ENCODE measurements at places on chromosomes 5 and 9.

- DNase-seq: no peak
Observed at GRCh38 chr5:122421374-122422079, 109.5 kb downstream of the SNCAIP start.

DNA sequence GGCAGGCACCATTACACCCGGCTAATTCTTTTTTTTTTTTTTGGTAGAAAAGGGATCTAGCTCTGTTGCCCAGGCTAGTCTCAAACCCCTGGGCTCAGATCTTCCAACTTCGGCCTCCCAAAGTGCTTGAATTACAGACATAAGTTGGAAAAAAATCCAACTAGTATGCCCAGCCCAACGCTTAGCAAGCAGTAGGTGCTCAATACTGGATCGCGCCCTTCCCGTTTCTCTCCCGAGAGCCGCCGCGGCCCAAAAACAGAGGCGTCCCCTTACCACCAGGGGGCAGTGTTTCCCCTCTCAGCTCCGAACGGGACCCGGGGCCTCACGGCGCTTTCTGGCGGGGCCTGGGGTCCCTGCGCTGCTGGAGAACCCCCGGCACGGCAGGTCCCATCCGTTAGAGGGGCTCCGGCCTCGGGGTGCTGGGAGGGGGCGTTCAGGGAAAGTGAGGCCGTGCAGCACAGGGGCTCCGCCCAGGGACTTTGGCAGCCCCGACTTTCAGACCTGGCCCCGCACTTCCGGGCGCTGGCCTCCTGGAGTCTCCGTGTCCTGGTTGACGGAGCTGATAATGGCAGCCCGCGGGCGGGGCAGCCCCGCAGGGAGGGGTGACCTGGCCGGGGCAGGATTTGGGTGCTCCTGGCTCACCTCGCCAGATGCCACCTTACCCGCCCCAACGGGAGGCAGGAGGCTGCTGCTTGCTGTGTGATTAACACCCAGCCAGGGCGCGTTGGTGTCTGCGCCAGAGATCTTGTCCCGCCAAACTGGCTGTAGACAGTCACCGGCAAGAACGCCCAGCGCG lies 15.2 kb downstream of the PTGES start:
- DNase-seq: peak; percentile 92

GRCh38 chr9:17021387-17021970 lies 113.4 kb upstream of the CNTLN start:
- DNase-seq: no peak

- no peak for DNase-seq
Observed at GRCh38 chr9:109463924-109464625, 34.0 kb downstream of the PTPN3 start.

DNA sequence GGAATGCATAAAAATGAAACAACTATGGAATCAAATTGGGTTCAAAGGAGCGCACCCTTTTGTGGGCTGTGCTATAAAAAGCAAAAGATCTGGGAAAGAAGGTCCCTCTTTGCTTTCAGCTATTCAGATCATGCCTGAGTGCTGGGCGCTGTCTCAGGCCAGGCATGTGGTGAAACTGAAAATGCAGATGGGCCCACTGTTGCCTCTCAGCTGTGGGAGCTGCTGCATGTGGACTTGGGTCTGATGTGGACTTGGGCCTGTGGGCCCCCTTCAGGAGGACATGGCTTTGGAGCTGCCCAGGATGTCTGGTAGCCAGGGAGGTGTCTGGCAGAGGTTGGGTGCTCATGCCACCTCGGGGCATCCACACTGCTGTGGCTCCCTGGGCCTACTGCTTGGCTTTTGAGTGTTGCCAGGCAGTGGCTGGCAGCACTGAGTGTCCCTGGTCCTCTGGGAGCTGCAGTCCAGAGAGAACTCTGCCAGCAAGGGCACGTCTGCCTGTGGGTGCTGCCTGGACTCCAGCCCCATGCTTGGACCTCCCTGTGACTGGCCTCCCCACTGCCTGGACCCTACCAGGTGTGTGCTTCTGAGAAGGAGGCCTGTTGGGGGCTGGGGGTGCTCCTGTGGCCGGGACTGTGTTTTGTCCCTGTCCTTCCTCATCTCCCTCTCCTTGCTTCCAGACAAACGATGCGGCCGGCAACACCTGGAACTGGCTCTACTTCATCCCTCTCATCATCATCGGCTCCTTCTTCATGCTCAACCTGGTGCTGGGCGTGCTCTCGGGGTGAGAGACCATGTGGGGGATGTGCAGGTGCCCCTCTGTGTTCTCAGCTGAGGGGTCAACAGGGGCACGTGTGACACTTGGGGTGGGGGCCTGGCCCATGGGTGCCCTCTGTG lies 74.3 kb downstream of the CACNA1B start:
- no peak for DNase-seq

DNA sequence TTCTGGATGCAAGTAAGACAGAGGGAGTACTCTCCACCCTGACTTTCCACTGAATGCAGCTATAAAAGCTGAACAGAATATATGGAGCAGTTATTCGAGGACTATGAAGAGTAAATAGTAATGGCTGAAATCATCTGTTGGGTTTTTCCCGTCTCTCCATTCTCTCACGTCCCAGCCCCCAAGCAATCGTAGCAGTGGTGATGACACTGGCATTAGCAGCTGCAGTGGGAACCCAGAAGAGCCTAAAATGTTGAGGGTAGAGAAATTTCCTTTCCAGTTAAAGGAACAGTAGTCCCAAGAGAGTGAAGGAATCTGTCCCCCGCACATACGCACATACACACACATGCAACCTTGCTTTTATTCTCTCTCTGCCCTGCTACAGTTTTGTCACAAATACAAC lies 33.2 kb downstream of the MED27 start:
- DNase-seq: no peak

DNA sequence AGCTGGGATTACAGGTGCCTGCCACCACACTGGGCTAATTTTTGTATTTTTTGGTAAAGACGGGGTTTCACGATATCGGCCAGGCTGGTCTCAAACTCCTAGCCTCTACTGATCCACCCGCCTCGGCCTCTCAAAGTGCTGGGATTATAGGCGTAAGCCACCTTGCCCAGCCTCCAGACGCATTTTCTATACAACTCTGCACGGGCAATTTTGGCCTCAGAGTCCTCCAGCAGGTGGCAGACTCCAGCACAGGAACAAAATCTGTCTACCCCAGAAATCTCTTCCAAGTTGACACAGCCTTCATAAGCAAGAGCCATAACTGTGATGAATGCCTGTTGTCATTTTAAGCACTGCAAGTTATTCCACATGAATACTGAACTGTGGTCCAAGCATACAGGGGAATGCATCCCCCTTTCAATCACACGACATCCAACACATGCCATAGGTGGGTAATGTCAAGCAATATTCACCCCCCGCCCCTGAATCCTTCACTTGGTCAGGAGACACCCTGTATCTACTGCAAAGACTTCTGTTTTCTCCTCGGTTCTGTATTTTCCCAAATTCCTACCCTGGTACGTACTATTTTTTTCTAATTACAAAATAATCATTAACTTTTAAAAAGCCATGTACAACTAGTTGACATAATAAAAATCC lies 50.8 kb downstream of the ALDH7A1 start:
- DNase-seq: peak; percentile 69

Measured in D341Med (cell line).